ENCODE measurements at places on chromosomes 7 and 10.

DNA sequence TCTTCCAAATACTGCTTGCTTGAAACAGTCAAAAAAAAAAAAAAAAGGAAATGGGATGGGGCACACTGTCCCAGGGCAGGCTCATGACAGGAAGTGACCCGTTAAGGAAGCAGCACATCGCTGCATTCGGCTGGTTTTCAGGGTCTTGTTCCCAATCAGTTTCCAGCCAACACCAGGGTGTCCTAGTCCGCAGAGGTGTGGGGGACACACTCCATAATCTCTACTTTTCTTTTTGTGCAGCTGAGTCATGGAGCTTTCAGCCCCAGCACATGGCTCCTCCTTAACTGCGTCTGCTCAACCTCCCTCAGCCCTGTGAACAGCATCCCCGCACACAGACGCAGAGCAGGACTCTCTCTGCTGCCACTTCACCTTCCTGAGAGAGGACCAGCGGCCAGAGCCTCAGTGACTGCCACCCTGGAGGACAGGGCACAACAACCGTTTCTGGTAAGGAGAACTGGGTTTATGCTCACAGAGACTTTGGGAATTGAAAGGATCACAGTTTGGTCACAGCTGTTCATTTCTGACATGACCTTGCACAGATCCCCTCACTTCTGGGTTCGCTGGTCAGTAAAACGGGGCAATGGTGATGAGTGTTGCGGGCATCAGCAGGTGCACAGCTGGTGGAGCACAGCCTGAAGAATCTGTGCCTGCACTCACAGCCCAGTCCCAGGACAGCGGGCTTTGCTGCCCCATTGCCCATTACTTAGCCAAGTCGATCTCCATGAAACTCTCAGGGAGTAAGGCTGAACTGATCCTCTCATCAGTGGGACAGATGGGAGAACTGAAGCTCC is at the start of gene GIMAP5:
TSS of gene GIMAP5 (plus strand) at position 154 of the 791 bp plus-strand sequence. CDS start 3,467 bp downstream, outside the sequence.
- DNase-seq: peak; percentile 22

DNA sequence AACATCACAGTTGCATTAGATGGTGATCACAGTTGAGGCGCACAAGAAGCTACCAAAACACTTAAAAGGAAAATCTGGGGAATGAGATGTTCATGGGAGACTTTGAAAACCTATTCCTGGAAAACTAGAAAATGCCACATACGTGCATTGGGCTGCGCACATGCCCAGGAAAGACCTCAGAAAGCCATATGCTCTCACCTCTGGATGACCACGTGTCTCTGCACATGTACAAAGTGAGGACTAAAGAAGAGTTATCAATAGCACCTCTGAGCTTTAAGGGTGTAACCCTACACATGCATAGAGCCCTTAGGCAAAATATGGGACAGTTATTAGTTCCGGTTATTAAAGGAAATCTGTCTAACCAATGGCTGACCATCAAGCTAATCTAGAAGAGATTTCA is 77.7 kb downstream of the CRPPA start:
- DNase-seq: no peak

DNA sequence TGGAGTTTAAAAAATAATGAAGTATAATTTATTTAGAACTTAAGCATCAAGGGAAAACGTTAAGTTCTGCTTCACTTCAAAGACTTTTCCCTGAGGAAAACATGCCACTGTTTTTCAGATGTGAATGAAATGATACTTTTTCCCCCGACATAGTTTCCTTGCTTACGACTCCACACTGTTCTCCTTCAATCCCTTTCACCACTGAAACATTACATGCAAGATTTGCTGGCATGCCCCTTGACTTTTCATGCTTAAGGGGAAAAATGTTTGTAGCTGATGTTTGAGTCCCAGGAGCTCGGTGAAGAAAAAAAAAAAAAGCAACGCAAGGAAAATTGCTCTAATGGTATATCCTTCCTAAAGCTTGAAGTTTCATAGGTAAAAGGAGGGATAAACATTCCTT is 10.0 kb downstream of the GLI3 start:
- no peak for DNase-seq

DNA sequence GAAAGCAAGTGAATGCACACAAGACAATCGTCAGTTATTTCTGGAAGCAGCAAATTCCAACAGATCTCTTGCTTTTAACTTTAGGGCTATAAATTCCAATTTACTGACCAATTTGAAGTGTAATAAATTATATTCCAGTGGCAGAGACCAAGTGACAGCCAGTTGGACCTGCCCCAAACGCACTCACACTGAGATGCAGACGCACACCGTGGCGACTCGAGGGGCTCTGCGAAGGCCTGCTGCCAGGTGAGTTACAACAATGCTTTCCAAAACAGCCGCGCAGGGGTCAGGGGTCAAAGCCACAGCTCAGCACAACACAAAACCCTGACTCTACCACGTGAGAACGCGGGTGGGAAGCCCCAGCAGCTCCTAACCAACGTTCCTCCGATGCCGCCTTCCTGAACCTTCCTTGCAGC is 97.4 kb downstream of the ZRANB1 start:
- no peak for DNase-seq

DNA sequence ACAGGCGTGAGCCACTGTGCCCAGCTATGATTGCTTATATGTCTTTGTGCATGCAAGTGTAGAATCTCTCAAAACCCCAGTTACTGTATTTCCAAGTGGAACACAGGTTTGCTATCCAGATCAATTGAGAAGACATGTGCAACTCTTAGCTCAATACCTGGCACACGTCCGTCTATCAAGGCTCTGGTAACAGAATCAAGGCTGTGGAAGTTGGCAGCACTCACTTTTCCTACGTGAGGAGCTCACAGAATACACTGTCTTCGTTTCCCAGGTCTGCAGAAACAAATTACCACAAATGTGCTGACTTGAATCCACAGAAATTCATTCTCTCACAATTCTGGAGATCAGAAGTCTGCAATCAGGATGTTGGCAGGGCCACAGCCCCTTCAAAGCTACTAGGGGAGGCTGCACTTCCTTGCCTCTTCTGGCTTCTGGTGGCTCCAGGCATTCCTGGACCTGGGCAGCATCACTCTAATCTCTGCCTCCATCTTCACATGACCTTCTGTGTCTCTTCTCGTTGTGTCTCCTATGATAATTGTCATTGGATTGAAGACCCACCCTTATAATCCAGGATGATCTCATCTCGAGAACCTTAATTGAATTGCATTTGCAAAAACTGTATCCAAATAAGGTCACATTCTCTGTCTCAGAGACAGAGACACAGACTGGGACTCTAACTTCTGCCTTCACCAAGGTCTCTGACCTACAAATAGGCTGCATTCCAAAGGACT is 84.8 kb upstream of the C7orf33 start:
- no peak for DNase-seq

GRCh38 chr7:103996639-103997038 is 7.2 kb upstream of the RELN start:
- no peak for DNase-seq

DNA sequence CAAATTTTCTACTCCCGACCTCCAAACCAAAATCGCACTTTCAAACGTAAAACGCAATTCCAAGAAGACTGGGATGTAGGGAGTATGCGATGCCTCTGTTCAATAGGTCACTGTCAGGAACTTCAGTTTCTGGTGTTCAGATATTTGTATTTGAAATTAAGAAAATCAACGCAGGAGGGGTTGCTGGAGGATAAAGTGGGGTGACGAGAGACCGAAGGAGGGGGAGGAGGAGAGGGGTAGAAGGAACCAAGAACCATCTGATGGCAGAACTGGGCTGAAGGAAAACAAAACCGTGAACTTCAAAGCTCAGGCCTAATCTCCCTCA is 293.8 kb upstream of the NFE2L3 start:
- DNase-seq: no peak

DNA sequence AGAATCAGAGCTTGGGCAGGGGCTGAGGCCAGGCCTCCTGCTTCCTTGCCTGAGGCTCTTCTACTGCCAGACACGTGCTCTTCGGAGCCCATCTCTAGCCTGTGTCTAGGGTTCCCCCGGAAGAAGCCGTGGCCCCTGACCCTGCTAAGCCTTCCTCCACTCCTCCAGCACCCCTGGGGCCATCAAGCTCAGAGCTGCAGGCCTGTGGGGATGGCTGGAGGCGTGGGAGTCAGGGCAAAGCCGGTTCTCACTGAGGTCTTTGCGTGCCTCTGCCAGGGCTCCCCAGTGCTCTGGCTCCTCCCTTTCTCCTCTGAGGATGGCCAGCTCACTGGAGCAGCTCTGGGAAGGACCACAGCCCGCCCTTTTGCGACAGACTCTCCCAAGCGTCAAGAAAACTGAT is 34.4 kb downstream of the GHRHR start:
- DNase-seq: no peak

- no peak for DNase-seq
These were observed 218.5 kb upstream of the MKLN1 start for GRCh38 chr7:131109011-131109758.

- no peak for DNase-seq
These were observed 4.4 kb upstream of the ST7 start for GRCh38 chr7:116948934-116949333.

GRCh38 chr7:106038916-106039315 is 73.2 kb downstream of the SYPL1 start:
- DNase-seq: no peak

DNA sequence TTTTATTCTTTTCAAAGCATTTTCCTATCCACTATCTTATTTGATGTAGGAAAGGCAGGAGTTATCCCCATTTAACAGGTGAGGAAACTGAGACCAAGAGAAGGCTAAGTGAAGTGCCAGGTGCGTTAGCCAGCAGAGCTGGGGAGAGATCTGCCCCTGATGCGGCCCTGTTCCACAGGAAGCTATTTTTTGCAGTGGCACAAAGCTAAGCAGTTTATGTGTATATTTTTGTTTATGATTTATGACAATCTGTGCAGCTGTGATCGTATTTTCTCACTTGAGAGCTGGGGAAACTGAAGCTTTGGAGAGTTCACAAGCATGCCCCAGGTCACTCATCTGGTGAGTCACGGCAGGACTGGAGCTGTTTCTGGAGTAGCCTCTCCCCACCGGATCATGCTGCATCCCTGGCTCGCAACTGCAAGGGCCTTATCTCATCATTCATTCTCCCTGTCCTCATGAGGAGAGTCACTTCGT is 38.8 kb downstream of the SLC29A3 start:
- no peak for DNase-seq

- peak; percentile 25 for DNase-seq
These were observed 150.1 kb upstream of the KLF6 start for GRCh38 chr10:3935141-3935540.

- DNase-seq: no peak
These were observed 223.7 kb upstream of the PRSS58 start for GRCh38 chr7:142481548-142481947.

- DNase-seq: no peak
These were observed 84.5 kb downstream of the PIP4K2A start for GRCh38 chr10:22629852-22630233.

GRCh38 chr10:114899982-114900381 is 38.0 kb upstream of the TRUB1 start:
- no peak for DNase-seq

GRCh38 chr10:75502389-75502788 is 71.0 kb downstream of the LRMDA start:
- no peak for DNase-seq

- DNase-seq: no peak
These were observed 23.2 kb downstream of the GPR141 start for GRCh38 chr7:37706804-37707203.

GRCh38 chr10:80700252-80700651 is 162.6 kb downstream of the SH2D4B start:
- DNase-seq: no peak

GRCh38 chr7:87209295-87209924 is 10.1 kb downstream of the TMEM243 start:
- DNase-seq: no peak

GRCh38 chr10:4459531-4459930 is 366.5 kb upstream of the AKR1E2 start:
- DNase-seq: no peak
